ENCODE measurements at places on chromosomes 7 and 10.

DNA sequence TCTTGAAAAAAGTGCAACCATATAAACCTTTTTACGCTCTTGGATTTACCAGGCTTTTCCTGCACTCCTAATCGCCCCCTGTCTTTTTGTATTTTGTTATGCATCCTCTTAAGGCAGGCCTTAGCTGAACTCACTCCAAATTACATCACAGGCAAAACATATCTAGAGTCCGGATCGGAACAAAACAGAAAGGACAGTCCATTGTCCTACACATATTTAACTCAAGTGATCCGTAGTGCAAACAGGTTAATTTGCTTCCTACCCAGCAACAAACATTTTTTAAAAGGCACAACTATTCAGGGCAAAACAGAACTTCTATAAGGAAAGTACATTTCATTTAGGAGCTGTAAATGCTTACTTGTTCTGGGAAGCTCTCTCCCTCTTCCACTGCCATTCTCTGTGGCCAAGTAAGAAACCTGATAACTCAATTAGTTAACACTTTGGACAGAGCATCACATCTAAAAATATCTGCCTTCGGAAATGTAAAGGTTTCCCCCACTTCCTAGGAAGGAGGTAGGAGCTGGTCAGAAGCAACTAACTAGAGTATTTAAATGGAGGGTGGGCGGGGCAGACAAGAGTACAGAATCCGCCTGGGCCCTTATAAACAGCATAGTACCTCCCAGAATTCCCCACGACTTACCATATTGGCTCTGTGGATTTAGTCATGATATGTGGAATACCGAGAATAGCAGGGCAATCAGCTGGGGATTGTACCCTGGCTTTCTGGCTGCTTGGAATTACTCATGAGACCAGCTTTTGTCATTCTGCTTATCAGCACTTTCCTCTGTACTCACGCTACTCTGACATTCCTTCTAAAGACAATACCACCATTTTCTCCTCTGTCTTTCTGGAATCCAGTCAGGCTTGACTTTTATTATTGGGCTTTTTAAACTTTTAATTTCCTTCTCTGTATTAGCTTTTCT is 89.5 kb downstream of the ANK3 start:
- DNase-seq, result no peak

- no peak for DNase-seq
Observed at GRCh38 chr7:136652635-136653370, 215.6 kb upstream of the CHRM2 start.

GRCh38 chr7:105218939-105219770 is 169.6 kb downstream of the SRPK2 start:
- DNase-seq, result no peak

GRCh38 chr7:55190511-55191160 is 171.8 kb downstream of the EGFR start:
- DNase-seq, result no peak

- no peak for DNase-seq
Observed at GRCh38 chr10:108064746-108065260, 900.3 kb upstream of the SORCS1 start.

DNA sequence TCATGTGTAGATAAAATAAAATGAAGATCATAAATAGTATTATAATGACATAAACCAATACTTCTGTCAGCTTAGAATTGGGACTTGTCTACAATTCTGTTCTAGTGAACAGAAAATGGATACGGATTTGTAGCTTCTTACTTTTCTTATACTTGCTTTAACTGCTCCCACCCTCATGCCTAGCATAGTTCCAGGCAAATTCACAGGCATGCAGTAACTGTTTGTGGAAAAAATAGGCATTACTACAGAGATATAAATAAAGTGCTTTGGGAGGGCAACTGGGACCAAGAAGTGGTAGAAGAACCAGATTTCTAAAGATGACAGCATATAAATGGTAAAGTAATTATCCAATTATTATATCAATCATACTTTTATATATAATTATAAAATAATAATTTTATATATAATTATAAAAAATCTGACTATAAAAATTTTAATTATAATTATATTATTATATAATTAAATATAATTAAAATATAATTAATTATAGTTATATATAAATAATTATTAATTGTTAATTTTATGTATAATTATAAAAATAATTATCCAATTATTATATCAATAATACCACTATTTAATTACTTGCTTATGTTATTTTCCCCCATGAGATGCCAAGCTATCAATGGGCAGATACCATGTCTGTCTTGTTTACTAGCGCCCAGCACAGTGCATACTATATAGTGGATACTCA is 144.1 kb downstream of the NOC3L start:
- DNase-seq, result no peak

DNA sequence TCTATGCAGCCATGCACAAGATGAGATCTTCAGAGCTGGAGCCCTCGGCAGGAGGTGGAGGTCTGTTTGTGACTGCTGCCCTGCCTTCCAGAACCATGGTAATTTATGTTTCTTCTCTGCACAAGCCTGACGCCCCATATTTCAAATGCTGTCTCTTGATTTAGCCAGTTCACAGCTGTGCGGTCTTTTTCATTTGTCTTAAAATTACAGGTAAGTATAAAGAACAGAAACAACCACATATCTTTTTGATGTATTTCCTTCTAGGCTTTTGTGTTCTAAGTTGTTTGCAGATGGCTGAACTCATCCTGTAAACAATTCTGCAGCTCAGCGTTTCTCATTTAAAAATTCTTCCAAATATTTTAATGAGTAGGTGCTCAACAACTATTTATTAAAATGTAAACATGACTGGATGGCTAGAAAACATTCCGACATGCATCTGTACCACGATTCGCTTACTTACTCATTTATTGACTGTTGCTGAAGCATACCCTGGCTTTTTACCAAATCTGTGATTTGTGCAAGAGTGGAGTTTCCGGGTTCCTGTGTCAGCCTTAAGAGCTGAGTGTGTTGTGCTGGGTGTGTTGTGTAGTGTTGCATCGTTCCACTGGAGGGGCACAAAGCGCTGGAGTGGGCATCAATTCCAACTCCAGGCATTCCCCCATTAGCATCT is 58.9 kb downstream of the PIP4K2A start:
- peak; percentile 91 for DNase-seq

DNA sequence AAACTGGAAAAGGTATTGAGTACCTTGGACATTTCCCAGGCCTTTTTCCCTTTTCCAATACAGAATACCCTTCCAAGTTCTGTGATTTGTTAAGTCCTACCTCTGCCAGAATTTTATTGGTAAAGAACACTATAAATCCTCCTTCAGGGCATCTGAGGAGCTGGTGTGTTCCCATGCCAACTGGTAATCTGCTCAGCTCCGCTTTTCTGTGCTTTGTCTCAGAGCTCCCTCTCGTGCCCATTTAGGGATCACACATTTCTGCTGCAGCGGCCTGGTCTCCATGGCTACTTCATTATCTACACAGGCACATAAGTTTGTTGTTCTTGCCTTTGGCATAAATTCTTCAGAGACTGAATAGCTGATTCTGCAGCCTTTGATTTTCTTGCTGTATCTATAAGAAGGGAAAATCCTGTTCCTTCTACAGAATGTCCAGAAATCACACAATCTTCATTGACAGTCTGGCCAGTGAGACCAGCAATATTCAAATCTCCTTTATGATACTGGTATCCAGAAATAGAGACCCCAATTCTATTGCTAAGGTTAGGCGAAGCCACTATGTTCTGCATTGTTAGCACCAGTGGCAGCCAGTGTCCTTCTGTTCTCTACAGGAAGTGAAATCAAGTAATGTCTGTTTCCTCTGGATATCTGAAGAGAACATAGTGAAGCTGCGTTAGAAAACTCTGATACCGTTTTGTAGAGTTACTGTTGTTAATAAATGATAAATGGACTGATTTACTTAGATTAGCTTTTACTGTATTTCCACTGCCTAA is 51.9 kb downstream of the DENND11 start:
- DNase-seq, result peak; percentile 58

- DNase-seq, result peak; percentile 72
Observed at GRCh38 chr7:28986765-28987110, 28.6 kb upstream of the TRIL start.

DNA sequence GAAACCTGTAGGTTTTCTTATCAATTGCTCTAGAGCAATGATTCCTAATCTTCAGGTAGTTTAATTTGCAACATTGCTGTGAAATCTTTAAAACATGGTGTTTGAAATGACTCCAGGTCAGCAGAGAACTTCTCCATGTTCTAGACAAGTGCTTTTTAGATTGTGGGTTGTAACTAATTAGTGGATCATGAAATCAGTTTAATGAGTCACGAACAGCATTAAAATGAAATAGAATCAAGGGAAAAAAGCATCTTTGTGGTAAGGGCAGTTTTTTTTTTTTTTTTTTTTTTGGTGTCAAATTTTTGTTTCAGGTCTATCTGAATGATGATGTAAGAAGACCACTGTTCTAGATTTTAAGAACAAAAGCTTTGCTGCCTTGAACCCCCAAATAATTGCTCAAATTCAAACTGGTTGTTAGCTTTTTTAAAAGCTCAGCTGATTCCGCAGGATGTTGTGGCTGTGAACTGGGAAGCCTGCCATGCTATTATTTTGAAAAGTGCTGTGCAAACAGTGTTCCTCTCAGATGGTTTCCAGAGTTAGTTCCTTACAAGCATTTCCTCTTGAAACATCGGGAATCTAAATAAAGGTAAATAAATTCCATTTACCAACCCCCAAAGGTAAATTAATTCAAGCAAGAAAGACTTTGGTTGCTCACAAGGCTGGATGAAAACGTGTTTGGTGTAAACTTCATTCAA is 13.1 kb upstream of the PDK4 start:
- DNase-seq, result no peak

DNA sequence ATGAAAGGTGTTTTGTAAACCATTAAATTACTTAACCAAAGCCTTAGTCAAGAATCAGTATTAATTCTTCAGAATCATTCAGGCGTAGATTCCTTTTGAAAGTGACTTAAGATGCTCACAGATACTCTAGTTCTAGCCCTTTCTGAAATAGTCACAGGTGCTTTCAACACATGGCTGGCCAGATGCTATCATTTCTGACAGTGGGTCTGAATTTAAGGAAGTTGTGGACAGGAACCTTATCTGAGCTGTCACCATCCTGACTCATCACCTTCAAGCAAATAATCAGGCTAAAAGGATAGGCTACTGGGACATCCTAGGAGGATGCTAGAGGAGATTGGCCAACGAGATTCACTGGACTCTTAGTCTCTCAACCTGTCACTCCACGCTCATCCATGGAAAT is 501.5 kb downstream of the LRMDA start:
- DNase-seq, result no peak

Data from suppressor macrophage treated with lipopolysaccharide for 1 hour (primary cell).